Daoy (cell line): ENCODE measurements at places on chromosomes 6 and 20.

DNA sequence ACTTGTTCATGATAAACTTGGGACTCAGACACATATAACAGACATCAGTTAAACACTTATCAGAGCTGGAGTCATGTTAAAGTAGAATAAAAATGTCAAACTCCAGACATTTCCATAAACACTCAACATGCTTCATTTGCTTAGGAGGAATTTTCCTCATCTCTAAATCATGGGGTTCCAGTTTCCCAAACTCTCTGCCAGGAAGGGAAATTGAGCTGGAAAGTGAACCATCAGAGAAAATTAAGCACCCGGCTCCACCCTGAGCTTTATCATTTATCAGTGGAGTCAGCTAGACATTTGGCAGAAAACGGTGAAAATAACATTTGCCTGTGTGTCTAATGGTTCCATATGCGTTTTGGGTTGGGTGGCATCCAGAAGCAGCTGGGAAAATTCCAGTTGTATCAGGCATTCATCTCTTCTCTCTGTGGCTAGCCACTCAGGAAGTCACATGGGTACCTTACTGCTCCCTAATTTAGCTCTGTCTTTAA lies 25.3 kb upstream of the ZNFX1 start:
- no peak for DNase-seq

- DNase-seq = no peak
Measured at GRCh38 chr6:122207794-122208193, 191.7 kb upstream of the HSF2 start.

- DNase-seq = no peak
Measured at GRCh38 chr20:58634521-58635278, 16.4 kb upstream of the STX16 start.

GRCh38 chr6:109024368-109024767 lies 70.3 kb downstream of the SESN1 start:
- no peak for DNase-seq

- DNase-seq = peak; percentile 84
Measured at GRCh38 chr6:157461000-157461915, 80.3 kb downstream of the ZDHHC14 start.

DNA sequence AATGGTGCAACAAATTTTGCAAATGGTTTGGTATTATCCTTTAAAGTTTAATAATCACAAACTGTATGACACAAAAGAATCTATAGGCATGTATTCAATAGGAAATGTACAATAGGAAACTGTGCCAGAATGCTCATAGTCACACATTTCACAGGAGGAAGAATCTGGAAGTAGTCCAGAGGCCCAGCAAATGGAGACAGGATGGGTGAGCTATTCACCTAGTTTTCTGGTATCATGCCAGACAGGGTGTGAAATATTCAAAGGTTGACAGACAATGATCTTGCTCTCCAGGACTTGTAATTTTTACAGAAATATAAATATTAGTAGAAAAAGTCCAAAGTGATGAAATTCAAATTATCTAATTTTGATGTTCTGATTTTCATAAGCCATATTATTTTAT lies 520.1 kb upstream of the IMPG1 start:
- no peak for DNase-seq
